ENCODE measurements at places on chromosomes 4 and X.

DNA sequence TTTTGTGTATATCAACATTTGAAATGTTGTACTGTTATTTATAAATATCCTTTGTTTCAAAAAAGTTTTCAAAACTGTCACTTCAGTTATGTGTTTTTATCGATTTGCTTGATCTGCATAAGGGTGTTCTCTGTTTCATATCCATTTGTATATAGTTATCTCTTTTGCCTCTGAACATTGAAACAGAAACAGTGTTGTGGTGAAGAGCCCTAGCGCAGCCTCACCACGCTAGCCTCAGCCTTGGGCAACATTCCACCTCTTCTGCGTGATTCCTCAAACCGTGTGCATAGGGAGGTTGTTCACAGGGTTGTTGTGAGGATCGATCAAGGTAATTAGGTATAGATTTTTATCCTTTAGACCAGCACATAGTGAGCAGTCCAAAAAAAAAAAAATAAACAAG, 287.0 kb upstream of the GALNT7 start:
- DNase-seq, result no peak

DNA sequence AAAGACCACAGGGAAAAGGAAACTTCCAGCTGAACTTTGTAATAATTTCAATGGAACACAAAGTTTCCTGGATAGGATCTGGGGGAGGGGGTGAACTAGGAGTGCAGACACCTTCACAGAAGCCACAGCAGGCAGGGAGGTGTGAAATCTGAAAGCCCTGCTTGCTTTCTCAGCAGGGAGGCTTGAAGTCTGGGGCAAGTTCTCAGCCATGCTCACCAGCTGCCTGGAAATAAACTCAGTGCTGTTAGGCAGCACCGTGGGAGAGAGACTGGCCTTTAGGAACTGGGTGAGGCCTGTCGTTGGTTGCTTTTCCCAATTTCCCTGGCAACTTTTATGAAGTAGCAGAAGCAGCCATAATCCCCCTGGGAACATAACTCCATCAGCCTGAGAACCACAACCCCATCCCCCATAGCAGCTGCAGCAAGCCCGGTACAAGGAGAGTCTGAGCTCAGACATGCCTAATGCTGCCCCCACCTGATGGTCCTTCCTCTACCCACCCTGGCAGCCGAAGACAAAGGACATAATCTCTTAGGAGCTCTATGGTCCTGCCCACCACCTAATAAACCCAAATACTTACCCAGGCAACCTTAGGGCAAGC, 39.2 kb upstream of the NMU start:
- DNase-seq, result no peak

DNA sequence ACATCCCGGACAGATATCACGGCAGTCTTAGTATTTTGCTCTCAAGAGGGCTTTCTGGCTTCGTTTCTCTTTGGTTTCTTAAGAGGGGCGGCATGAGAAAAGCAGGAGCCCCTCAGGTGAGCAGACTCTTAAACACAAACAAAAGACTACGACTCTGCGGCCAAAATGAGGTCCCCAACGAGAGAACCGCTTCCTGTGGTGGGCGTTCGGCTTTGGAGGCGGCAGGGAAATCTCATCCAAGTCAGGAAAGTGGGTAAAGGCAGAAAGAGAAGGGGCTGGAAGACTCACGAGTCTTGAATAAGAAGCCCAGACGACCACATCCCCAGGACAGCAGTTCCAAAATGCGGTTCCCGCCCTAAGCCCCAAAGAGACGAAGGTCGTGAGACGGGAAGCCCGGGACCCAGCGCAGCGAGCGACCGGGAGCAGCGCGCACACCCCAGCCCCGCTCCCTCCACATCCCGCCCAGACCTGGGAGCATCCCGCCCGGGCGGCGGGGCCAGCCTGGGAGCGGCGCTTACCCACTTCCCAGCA, 409 bp downstream of the UGDH start:
- no peak for DNase-seq

- peak; percentile 17 for DNase-seq
Measured at GRCh38 chr4:337932-338758, 531 bp downstream of the ZNF141 start.

GRCh38 chr4:90093526-90093925, 33.7 kb upstream of the CCSER1 start:
- no peak for DNase-seq

DNA sequence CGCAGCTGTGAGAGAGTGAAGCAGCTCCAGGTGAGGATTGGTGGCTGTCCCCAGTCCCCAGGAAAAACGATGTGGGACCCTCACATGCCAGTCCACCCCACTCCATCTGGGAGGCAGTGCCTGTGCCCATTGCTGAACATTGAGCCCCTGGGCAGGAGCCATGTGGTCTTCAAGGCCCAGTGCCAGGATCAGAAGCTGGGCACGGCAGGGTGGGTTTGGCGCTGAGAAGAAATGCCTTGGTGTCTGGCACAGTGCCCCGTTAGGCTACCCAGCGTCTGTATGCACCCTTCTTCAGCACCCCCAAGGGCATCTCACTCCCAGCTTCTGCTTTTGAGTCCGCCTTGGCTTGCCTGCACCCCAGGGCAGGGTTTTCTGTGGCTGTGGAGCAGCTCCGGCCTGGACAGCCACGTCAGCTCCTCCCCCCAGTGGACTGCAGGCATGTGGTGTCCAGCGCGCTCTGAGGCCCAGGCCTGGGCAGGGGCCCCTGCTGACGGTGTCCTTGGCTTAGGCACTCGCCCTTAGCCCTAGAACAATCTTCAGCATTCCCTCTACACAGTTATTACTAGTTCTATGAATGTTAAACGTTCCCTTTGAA, 28.6 kb downstream of the RGS12 start:
- no peak for DNase-seq

DNA sequence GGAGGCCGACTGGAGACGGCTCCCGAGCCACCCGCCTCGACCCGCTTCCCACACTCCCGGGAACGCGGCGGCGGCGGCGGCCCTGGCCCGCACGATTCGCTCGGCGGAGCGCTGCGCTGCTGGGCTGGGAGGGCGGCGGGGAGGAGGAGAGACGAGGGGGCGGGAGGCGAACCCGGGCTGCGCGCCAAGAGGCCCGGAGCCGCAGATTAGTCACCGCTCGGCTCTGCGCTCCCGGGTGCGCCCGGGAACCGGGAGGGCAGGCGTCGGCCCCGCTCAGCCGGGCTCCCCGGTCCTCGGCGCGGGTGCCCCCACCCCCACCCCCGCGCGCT, 11.2 kb upstream of the BCOR start:
- DNase-seq, result peak; percentile 53

GRCh38 chr4:17797808-17798207, 12.7 kb downstream of the DCAF16 start:
- DNase-seq, result no peak

Data from stimulated activated CD8-positive, alpha-beta memory T cell treated with anti-CD3 and anti-CD28 coated beads, Interleukin-2, amount 100 ng/mL, for 1 hour (primary cell).